ENCODE measurements at places on chromosomes 4 and X. TPM values are rescaled to one million over a fixed set of nuclear protein-coding genes. Genes with fewer than 3 reads are reported as not detected.

Gene ADH7
- total RNA-seq = not detected

Gene SHROOM4
- not detected for total RNA-seq

Gene RNF175
- not detected for total RNA-seq

Gene F9
- total RNA-seq = not detected

Gene NUP62CL
- 11.8 TPM for total RNA-seq

Measured in NCI-H460 (cell line).